Stimulated activated CD8-positive, alpha-beta memory T cell treated with anti-CD3 and anti-CD28 coated beads, Interleukin-4, amount 100 ng/mL, for 1 hour (primary cell): ENCODE measurements at places on chromosomes 7 and 10.

DNA sequence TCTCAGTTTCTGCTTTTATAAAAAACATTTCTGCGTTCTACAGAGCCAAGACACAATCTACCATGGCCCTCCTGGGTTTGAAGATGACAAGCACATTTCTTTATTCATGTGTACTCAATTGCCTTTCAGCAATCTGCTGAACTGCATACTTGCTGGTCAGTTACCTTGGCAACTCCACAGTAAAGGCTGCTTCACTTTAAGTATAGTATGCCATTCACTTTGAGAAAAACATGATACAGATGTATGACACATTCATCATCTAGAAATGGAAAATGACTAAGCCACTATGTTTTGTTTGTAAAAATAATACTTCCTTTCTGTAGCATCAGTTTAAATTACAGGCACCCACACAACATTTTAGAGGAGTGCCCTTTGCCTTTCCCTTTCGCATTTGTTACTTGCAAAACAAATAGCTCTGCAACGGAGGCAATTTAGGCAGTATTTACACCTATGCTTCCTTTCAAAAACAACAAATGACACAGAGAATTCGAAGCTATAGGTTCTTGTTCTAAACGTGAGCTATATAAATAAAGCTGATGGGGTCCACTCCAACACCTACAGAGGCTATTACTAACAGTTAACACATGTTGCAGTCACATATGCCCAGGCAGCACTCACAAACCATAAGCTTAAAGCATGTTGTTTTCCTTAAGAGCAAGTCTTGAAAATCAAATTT, 23.5 kb downstream of the SGCE start:
- no peak for DNase-seq

DNA sequence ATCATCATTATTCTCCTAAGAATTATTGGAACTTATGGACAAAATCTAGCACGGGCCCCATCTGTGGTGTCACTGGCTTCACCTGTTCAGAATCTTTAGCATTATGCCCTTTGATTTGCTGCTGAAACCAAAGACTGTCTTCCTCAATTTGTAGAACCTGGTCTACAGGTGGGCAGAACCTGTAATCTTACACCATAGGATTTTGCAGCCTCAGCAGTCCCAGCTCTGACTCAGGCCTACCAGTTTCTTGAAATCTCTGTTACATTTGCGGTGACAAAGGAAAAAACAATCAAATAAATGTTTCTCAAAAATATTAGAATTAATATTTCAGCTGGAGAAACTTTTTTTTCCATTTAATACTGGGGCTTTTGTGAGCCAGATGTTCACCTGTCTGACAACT, 86.1 kb downstream of the EPDR1 start:
- DNase-seq, result no peak

DNA sequence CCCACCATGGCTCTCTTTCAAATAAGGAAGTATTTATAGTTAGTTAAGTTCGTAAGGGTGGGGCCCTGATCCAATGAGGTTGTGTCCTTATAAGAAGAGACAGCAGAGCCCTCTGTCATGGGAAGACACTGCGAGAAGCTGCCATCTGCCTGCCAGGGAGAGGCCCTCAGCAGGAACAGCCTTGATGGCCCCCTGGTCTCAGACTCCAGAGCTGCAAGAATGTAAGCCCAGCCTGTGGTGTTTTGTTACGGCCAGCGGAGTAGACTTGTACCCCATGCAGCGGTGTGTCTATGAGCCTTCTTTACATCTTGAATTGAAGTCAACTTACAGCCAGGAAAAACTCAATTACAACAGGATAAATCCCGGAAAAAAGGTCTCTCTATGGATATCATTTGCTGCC, 14.3 kb upstream of the LARP4B start:
- no peak for DNase-seq

GRCh38 chr7:19101909-19102308, 15.5 kb downstream of the TWIST1 start:
- no peak for DNase-seq

DNA sequence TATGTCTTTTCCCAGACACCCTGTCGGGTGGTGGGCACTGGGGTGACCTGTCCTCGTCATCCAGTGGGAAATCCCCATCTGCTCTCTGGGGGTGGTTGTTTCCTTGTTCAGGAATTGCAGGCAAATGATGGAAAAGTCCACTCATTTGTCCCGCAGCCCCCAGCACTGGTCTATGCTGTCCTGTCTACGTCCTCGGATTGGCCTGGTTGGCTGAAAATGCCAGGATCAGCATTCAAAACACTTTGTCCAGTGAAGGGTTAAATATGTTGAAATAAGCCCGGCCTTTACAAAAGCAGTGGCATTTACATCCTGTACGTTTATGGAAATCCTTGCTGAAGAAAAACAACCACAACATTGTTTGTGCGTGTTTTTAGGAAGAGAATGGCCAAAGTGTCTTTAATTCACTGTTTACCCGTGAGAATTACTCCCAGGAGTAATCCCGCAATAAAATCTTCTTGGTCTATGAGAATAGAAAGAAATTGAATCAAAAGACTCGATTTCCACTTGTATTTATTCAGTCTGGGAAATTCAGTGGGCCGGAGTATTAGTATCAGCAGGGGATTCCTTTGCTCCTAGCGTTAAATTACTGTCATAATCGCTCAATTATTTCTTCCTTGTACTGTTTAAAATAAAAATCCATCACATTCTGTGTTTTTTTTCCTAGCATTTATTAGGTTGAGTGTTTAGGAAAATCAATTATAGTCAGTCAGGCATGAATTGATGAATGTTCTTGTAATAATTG, 116.8 kb upstream of the SH2B2 start:
- DNase-seq, result no peak
